Stimulated activated naive CD8-positive, alpha-beta T cell treated with anti-CD3 and anti-CD28 coated beads, Interleukin-15, Interleukin-2, amounts not matched to agents 100 U/mL and 50 U/mL, for 24 hours (primary cell): ENCODE measurements at places on chromosomes 2 and 18.

GRCh38 chr2:147108548-147108947 is 736.3 kb upstream of the ACVR2A start:
- DNase-seq, result no peak

GRCh38 chr2:27288610-27289009 is 6.4 kb downstream of the TRIM54 start:
- DNase-seq, result no peak

DNA sequence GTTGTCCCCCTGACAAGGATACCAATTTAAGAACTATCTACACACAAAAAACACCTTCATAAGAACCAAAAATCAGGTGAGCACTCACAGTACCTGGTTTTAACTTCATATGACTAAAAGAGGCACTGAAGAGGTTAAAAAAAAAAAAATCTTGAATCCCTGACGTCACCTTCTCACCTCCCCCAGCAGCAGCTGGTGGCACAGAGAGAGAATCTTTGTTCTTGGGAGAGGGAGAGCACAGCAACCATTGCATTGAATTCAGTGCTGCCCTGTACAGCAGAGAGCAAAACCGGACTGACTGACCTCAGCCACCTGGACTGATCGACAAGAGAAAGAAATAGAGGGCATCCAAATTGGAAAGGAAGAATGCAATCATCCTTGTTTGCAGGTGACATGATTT is 566.0 kb downstream of the TMX3 start:
- DNase-seq, result no peak

- no peak for DNase-seq
These were observed 26.6 kb upstream of the ITGA4 start for GRCh38 chr2:181430406-181431118.

DNA sequence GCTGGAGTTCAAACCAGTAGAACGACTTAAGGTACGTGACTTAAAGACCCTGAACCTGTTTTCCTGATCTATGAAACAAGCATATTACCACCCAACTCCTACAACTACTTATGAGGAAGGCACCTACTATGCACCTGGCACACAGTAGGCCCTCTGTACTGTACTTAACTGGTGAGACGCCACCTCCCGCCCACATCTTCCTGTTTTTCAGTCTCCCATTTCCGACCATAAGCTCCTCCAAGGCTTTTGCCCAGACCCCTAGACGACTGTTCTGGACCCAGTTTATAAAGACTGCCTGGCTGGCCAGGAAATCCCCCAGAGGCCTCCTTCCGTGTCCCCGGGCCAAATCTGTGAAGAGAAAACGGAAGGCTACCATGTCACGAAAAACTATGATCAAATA is 1.5 kb downstream of the GALNT14 start:
- DNase-seq, result peak; percentile 3

GRCh38 chr2:229388731-229389130 is 117.6 kb upstream of the PID1 start:
- DNase-seq, result no peak

DNA sequence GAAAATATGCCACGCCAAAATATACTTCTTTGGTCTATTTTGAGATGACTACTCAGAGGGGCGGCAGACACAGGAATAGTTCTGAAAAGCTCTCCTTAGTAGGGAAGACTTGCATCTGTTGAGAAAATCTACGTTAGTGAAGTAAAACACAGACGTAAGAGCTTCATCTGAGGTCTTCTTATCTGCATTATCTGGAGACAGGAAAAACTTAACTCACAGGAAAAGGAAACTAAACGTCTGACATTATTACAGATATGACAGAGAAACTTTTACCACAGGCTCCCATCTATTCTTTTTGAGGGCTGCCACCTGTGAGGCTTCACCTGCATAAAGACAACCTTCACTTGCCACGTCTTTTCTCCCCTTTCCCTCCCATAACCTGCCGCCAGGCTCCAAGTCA is 1295.7 kb downstream of the LRP1B start:
- DNase-seq, result no peak

- DNase-seq, result no peak
These were observed 70.5 kb upstream of the WIPF1 start for GRCh38 chr2:174668075-174668474.

DNA sequence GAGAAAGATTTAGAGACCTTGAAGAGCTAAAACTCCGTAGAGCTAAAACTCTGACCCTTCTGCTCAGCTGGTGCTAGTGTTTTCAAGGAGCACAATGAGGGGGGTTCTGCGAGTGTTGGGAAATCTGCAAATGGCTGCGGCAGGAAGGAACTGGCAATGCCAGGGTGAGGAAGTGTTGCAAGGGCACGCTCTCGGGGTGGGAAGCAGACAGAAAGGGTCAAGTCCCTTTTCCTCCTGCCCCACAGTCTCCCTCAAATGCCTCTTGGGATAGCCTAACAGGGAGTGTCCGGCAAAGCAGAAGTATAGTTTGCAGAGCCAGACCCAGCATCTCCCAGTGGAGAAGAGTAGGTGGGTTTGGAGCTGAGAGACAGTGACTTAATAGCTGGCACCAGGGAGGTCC is 60.5 kb downstream of the NCAPH start:
- no peak for DNase-seq

GRCh38 chr18:31723990-31724711 is 36.5 kb downstream of the SLC25A52 start:
- no peak for DNase-seq

GRCh38 chr18:12947285-12948049 is at the start of gene SEH1L:
TSS of gene SEH1L (plus strand) at chr18:12948011. CDS start at chr18:12948122, 111 bp downstream.
- DNase-seq, result peak; percentile 100

DNA sequence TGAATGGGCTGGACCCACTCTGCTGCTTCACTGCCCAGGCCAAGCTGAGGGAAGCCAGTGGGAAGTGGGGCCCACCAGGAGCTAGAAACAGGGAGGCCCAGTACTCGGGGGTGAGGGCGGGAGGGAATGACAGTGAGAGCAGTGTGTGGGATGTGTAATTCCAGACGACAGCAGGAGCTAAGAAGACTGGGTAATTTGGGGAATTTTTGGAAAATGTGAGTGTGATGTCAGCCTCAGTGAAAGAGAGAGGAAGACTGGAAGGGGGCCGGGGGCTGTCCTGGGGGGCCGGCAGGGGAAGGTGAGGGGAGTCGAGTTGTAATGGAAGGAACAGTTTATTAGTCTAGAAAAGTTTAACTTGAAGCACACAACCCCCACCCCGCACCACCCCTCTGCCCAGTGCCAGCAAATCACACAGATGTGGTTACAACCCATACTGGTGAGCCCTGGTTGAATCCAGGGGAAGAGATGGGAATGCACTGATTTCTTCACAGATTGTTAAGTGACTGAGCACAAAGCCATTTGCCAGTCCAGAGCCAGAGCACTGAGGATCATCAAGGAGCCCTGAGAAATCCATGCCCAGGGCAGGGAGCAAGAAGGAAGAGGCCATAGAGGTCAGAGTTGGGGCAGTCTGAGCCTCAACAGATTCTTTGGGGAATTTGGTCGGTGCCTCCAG is 76.7 kb upstream of the PKDCC start:
- DNase-seq, result no peak

DNA sequence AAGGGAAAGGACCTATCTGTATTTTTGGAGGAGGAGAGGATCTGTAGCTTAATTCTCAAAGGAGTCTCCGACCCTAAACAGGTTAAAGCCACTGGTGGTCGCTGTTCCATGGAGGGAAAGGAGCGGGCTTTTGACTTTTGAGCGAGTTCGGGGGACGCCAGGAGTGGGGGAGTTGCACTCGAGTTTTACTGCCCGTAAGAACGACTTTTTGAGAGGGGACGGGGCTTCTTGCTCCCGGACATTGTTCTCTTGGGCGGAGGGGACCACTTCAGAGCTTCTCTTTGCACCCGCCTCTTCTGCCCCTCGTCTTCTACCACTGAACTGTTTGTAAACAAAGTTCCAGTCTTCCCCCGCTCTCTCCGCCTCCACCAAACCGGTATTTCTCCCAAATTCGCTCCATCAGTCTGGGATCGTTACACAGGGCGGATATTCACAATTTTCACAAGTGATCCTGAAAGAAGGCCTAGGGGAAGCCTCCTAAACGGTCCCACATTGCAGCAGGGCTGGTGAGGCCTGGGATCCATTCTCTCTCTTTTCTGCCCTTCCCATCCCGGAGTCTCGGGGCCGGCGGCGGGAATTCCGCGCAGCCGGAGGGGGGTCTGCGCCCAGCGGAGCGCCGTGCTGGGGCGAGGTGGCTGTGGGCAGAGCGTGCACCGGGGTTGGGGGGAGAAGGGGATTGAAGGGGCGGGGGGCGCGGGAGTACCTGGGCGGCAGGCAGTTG is 6.6 kb downstream of the DLX2 start:
- DNase-seq, result no peak
